Right forelimb (tissue), 1 donor: ENCODE measurements at places on chromosomes 7 and 10.

DNA sequence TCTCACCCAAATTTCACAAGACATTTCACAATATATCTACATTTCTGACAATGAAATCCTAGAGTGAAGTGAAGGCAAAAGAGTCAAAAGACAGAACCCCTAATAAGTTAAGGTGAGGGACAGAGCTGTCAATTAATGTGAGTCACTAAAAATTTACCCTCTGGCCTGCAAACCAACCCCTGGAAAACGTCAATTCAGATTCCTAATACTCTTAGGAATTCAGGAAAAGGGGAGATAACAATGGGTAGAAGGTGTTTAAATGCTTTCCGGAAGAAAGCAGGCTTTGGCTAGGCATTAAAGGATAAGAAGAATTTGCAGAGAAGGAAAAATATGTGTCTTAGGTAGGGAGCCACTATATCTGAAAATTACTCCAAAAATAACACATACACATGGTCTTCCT lies 299.6 kb downstream of the INHBA start:
- DNase-seq: no peak

DNA sequence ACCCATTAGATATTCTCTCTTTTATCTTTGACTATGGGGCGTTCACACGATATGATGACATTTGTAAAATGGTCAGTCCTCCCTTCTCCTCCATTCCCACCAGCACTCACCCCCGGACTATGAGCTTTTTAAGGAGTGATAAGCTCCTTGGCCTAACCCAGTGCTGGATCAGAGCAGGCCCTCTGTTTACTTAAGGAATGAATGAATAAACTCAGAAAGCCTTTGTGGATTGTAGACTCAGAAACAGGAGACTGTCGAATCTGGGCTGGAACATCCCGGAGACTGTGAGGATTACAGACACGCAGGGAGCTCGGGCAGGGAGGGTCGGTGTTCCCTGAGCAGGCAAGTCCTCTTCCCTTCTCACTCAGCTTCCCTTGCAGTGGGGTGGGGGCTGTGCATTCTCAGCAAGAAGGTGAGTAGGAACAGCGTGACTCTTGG lies 6.8 kb upstream of the ZCCHC24 start:
- no peak for DNase-seq

DNA sequence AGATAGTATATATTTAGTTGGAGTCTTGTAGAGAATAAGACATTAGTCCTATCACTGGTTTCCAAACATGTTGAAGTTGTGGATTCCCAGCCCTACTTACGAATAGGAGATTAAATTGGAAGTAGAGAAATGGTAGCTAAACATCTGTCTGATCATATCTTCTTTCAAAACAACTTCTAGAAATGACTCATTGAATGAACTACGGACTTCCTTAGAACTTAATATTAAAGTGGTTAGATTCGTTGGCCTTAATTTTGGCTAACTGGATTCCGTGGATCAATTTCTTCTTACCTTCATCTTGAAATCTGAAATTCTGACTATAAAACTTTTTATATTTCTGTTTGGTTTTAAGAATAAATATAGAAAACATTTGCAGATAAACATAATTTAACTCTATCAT lies 3.4 kb downstream of the PHF14 start:
- DNase-seq: no peak

- DNase-seq: no peak
Measured at GRCh38 chr7:130649004-130649790, 19.4 kb downstream of the COPG2 start.

DNA sequence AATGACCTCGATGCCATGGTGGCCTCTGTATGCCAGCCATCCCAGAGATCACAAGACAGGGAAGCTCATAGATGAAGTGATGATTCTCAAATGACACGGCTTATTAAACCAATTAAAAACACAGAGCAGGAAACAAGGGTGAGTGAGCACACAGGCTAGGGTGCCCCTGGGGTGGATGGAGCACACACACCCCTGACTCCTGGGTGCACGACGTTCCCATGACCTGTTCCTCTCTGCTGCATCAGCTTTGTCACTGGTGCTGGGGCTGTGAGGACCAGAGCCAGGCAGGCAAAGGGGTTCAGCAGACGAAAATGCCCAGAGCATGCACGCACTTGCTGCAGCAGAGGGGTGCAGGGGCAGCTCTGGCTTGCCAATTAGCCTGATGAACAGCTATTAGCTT lies 86.5 kb upstream of the LRRC4 start:
- no peak for DNase-seq

GRCh38 chr7:50807026-50807730 lies 24.5 kb upstream of the GRB10 start:
- DNase-seq: no peak

DNA sequence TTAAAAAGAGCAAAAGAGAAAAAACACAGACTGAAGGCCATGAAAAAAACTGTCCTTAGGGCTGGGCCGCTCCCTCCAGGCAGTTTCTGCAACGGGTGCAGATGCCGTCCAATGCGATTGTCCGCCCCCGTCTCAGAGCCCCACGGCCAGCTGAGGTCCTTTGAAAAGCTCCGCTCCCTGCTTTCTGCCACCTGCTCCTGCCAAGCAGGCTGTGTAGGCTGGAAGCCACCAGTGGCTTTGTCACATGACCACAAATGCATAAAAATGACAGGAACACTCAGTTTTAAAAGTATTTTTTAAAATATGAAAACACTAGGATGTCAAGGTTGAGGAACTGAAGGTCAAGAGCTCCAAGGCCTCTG lies 71.7 kb downstream of the AMZ1 start:
- DNase-seq: no peak

DNA sequence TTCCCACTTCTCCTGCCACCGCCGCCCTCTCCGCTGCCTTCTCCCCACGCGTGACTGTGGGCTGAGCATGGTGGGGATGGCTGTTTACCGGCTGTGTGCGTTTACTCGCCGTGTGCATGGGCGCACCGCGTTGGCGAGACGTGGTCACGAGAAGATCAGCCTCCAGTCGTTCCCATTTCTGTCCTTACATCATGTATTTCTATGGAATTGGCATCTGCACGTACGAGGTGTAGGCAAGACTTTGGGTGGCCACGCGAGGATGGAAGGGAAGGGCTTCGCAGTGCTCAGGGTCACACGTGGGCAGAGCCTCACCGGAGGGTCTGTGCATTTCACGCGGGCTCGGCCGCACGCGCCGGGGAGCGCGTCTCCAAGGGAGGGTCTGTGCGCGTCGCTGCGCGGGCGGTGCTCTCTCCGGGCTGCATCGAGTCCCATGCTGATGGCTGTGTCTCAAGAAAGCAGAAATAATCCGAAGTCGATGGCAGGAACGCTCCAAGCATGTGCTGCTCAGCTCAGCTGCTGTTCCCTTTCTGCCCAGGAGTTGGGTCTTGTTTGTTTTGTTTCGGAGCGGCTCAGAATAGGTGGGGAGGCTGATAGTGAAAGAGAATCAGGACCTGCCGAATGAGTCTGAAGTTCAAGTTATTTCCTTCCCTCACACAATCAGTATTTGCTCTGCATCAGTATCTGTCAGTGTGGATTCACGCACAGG lies 973 bp downstream of the CAMK1D start:
- DNase-seq: peak; percentile 63

DNA sequence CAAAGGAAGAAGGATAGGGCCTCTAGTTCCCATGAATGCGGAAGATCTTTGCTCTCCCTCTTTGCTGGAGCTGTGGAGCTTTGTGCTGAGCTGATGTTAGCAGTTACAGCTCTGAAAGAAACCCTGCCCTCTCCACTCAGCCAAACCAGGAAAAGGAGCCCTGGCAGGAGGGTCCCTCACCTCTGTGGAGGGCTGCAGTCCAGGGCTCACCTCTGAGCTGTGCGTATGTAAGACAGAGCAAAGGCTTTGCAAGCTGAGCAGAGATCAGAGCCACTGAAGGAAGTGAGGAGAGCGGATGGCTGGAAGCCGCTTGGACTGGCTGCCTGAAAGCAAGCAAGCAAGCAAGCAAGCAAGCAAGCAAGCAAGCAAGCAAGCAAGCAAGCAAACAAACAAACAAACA lies 84.7 kb downstream of the RAMP3 start:
- no peak for DNase-seq

- no peak for DNase-seq
Measured at GRCh38 chr10:127921753-127922145, 14.8 kb downstream of the PTPRE start.

DNA sequence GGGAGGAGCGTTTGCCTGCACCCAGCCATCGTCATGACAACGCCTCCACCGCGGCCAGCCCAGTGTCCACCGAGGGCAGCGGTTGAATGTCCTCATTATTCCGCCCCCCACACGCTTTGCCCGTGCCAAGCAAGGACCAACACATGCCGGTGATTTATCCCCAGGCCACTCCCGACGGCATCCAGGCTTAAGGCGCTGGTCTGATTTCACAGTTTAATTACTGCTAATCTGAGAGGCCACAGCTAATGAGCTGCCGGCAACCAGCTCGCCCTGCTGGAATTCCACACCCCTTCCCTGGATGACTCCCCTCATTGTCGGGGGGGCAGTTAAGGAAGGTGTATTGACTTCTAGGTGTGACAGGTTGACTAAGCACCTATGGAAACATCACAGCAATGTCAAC lies 432.3 kb downstream of the DNAJB6 start:
- no peak for DNase-seq

DNA sequence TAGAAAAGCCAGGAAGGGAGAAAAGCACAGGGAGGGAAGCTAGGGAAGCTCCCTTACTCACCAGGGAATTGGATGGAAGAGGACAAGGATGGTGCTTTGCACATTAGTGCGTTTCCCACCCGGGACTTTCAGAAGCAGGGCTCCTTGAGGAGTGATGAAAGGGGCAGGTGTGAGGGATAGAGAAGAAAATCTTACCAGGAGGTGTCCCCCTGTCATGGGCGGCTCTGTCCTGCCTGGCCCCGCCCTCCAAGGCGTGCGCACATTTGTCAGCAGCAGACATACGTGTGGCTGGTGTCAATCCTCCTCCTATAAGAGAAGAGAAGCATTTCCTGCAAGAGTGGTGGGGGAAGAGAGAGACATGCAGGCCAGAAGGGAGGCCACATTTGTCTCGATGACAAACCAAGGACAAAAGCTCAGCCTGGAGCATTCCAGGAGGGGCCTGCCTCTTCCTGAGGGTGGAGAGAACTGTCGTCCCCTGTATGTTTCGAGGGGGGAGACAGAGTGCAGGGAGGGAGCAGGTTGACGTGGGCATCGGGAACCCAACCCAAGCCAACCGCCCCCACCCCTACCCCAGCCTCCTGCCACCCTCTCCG lies 47.4 kb upstream of the COMTD1 start:
- peak; percentile 53 for DNase-seq

DNA sequence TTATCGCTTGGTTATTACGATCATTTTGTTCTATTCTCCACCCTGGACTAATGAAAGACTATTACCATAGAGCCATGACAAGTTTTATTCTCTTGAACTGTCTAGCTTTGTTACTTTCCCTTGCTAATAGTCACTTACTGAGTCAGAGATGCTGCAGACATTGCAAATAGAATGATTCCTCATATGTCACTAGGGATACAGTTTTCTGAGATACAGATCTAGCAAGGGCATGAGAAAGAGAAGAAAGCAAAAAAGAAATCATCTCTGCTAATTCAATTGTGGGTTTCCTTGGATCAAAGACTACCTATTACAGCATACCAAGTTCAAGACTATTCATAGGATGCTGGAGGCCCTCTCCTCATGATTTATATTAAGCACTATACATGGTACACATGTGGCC lies 204.3 kb downstream of the MBL2 start:
- no peak for DNase-seq

DNA sequence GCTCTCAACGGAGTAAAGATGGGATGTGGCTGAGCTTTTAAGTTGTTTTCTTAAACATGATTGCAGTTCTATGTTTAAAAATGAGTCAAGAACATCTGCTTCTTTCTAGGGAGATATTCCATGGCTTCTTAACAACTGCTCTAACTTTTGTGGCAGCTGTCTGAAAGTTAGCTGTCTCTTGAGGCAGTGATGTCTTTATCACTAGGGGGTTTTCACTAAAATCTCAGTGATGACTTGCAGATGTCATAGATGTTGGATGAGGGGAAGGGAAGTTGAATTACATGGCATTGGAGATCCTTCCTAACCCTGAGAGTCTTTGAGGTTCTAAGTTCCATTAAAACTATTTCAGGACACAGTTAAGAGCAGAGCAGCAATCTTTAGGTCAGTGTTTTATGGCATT lies 43.5 kb downstream of the PRKG1 start:
- no peak for DNase-seq

DNA sequence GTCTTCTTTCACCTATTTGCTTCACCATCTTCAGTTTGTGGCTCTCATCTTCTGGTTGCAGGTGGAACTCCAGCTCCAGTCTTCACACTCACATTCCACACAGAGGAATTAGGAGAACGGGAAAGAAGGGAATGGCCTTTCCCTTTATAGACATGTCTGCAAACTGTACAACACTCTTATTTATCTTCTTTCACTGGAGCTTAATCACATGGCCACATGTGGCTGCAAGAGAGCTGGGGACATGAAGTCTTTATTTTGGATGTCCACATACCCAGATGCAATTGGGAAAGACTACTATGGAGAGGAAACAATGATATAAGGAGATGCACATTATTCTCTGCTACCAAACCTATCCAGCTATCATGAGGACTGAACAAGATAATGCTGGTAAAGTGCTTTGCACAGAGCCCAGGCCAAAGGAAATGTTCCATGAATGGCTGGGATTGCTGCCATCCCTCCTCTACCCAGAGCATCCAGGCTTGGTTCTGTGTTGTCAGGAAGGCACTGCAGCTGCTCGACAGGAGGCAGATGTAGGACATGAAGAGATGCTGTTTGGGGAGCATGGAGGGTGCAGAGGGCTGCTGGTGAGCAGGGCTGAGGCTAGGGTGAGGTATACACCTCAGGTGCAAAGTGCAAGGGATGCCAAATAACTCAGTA lies 183.8 kb upstream of the TBX20 start:
- DNase-seq: no peak

DNA sequence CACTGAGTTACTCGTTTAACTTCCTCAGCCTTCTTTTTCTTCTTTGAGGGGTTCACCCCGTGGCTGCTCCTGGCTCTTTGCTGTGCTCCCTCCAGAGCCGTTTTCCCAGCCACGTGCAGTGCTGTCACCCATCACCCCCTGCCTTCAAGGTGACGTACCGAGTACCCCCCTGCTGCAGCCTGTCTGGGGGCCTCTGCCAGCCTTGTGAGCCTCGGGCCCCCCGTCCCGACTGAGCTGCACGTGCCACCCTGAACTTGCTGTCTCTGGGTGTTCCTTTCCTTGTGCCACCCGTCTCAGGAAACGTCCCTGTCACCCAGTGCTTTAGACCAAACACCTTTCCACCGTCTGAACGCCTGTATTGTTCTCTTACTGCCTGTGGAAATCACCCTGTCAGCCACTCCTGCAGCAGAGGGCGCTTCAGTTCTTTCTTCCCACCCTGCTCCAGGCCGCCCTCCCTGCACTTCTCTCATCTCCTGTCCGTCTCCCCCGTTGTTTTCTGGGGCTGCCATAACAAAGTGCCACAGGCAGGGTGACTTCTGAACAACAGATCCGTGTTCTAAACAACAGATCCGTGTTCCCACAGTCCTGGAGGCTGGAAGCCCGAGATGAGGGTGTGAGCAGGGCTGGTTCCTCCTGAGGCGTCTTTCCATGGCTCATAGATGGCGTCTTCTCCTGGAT lies 44.6 kb downstream of the WDR37 start:
- no peak for DNase-seq
